ENCODE measurements at places on chromosomes 2 and 18.
A peak's percentile ranks its signal among the peaks of the same experiment; 100 is the strongest.

- DNase-seq, result peak; percentile 50
These were observed 250.2 kb upstream of the MEX3C start for GRCh38 chr18:51447351-51448342.

- no peak for DNase-seq
These were observed 50.1 kb upstream of the MAPRE2 start for GRCh38 chr18:34991152-34991551.

GRCh38 chr18:78769502-78770105 is 210.0 kb upstream of the SALL3 start:
- DNase-seq, result no peak

- DNase-seq, result peak; percentile 58
These were observed 3.7 kb downstream of the SIGLEC15 start for GRCh38 chr18:45828917-45829811.

DNA sequence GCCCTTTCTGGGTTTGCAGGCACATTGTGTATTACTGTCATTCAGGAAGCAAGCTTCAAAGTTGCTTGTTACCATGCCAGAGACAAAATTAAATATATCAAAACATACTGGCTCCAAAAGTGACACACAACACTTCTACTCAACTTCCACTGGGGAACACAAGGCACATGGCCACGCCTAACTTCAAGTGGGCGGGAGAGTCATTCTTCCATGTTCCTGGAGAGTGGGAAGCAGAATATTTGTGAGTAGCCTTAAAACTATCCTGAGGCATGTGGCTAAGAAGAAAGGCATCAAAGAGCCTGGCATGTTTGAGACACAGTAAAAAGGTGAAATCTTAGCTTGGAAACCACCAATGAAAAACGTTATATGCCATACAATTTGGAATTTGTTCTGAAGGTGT is 90.5 kb upstream of the TACR1 start:
- no peak for DNase-seq

- peak; percentile 55 for DNase-seq
These were observed 36.0 kb downstream of the FARP2 start for GRCh38 chr2:241391892-241392665.

GRCh38 chr18:8688216-8688800 is 17.0 kb upstream of the MTCL1 start:
- no peak for DNase-seq

DNA sequence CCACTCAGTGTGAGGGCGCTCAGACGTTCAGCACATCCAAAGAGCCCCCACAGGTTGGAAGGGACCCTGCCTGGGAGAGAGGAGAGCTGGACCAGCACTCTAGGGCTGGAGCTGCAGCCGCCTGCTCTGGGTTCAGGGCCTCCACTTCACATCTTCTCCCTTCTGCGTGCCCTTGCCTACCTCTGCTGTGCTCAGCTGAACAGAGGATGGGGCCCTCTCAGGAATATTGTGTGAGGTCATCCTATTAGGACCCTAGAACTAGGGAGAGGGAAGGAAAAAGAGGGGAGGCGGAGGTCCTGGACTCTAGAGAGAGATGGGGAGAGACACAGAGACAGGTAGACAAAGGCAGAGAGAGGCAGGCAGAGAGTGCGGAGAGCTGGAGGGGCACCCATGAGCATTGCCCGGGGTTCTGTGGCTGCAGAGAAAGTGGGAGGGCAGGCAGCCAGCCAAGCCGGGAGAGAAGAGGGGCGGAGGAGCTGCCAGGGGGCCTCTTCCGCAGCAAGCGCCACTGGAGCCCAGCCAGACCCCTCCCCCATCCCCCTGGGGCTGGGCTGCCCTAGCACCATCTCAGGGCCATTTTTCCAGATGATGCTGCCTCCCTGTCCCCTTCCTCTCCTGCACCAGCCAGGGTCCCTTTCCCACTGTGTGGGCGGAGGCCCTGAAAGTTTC is 8.3 kb upstream of the TNS1 start:
- DNase-seq, result peak; percentile 43

DNA sequence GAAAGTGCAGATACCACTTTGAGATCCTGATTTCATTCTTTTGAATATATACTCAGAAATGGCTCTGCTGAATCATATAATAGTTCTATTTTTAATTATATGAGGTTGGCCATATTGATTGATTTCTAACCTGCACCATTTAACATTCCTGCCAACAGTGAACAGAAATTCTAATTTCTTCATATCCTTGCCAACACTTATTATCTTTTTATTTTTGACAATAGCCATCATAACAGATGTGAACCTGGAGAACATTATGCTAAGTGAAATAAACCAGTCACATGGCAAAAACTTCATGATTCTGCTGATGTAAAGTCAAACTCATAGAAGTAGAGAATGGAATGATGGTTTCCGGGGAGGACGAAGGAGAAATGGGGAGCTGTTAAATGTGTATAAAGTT is 344.5 kb upstream of the CYRIA start:
- no peak for DNase-seq

DNA sequence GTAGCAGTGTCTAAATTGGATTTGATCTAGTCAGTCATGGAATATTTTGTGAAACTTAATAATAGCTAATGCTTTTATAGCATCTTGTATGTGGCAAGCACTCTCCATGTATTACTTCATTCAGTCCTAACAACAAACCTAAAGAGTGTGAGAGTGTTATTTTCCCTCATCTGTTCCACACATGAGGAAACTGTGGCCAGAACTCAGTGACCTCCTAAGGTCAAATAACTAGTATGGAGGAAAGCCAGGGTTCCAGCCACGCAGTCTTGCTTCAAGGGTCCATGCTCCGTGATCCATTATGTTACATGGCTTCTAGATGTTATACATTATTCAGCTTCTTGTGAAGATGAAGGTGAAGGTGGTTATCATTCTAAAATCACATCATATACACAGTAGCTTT is 45.5 kb downstream of the TWSG1 start:
- no peak for DNase-seq

DNA sequence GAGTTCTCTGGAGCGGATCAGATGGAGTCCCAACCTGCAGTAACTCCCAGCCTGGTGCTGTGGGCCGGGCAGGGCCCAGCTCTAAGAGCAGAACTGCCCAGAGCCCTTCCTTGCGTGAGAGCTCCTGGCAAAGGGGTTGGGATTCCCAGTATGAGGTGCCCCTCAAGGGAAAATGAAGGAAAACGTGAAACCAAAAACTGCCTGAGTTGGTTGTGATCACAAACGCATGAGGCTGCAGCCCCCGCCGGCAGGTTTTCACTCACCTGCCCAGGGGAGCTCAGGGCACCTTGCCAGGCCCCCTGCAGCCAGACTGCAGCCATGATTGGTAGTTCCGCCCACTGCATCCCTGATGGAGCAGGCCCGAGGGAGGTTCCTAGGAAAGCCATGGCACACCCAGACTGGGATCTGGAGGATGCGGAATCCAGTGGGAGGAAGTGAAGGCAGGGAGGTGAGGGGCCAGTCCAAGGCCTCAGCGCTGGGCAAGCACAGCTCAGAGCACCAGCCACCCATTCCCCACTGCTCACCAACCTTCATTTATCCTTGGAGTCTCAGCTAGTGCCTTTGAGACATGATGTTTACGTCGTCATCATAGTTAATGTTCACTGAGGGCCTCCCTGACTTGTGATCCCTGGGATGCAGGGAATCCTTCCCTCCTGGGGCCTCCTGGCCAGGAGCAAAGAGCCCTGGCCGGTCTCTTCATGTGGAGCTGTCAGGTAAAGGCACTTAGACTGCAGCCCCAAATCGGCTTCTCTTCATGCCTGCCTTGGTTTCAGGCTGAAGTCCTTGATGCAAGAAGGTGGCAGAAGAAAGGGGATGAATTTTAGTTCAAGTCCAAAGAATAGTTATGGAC is 103.2 kb downstream of the INHBB start:
- DNase-seq, result no peak

DNA sequence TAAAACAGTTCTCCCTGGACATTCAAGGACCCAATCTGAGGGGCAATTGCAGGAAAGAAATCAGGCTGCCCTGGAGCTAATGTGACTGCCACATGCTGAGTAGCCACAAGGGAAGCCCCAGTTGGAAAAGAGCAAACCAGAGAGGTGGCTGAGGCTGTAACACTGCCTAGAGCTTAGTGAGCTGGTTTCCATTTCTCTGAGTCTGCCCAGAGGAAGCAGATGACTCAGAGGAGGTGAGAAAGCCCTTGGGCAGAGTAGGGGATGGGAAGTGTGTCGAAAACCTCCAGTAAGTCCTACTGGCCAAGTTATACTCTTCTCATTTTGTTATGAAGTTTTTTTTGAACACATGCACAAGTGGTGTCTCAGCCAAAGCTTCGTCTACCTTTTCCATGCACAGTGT is 753.0 kb downstream of the CNTNAP5 start:
- DNase-seq, result no peak

DNA sequence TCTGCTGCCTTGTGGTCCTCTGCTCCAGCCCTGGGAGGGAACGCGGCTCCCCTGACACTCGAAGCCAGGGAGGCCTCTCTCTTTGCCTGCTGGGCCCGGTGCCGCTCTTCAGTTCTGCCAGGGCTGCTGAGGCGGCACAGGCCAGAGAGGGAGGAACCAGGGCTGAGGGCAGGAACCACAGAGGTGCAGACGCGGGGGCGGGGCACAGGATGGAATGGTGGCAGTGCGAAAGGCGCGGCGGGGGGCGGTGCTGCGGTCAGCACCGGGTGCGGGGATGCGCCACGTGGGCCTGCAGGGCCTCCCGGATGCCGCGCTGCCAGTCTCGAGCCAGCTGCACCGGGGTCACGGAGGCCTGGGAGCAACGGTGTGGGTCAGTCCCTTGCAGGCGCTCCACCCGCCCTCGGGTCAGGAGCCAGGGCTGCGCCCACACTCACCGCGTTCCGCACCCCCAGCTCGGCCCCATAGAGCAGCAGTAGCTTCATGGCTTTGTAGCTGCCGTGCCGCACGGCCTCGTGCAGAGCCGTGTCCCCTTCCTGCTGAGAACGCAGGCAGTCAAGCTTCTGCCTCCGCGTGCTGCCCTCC is 4.4 kb downstream of the ANKRD23 start:
- DNase-seq, result peak; percentile 73

- no peak for DNase-seq
These were observed 848.8 kb downstream of the TDRD15 start for GRCh38 chr2:21972586-21972985.

DNA sequence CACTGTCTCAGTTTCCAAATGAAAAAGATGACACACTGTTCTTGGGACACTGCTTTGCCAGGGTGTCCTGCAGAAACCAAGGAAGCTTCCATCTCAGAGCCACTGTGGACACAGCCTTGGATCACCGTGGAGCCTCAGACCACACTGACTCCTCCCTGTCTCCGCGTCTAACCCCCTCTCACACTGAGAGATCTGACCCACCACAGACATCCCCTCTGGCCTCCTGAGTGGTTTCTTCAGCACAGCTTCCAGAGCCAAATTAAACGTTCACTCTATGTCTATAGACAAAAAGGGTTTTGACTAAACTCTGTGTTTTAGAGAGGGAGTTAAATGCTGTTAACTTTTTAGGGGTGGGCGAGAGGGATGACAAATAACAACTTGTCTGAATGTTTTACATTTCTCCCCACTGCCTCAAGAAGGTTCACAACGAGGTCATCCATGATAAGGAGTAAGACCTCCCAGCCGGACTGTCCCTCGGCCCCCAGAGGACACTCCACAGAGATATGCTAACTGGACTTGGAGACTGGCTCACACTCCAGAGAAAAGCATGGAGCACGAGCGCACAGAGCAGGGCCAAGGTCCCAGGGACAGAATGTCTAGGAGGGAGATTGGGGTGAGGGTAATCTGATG is 113.4 kb upstream of the PKDCC start:
- no peak for DNase-seq

DNA sequence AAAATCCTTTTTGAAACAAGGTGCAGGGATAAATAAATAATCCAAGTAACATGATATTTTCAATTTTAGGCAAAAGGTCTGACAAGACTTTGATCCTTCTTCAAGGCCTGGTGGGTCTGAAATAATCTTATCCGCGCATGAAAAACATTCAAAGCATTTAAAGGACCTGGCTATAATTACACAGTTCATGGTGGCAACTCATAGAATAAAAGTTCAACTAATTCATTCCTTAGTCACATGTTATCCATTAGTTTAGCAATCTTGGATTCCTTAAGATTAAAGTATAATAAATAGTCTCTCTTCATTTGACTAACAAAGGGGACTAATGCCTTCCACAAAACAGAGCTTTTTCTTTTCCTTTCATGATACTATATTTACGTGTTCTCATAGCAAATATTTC is 21.0 kb upstream of the SLC38A11 start:
- no peak for DNase-seq

- no peak for DNase-seq
These were observed 51.8 kb downstream of the AKAIN1 start for GRCh38 chr18:5145168-5145825.

DNA sequence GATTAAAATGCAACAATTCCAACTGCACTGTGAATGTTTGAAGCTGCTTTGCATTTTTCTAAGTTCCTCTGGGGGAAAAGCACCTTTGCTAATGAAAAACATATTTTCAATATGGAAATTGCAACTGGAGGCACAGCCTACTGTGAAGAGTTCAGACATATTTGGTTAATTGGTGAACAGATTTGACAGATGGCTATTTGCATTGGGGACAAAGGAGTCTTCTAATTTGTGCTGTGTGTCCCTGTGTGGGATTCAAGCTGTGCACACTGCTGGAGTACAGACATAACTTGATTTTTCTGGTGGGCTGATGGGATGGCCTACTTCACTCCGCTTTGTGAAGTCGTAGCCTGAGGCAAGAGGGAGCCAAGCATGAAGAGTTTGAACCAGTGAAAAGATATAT is 40.7 kb upstream of the ARHGAP25 start:
- DNase-seq, result no peak
